ENCODE measurements at places on chromosomes 7 and 10. TPM values are rescaled to one million over a fixed set of nuclear protein-coding genes. Genes with fewer than 3 reads are reported as not detected.

DNA sequence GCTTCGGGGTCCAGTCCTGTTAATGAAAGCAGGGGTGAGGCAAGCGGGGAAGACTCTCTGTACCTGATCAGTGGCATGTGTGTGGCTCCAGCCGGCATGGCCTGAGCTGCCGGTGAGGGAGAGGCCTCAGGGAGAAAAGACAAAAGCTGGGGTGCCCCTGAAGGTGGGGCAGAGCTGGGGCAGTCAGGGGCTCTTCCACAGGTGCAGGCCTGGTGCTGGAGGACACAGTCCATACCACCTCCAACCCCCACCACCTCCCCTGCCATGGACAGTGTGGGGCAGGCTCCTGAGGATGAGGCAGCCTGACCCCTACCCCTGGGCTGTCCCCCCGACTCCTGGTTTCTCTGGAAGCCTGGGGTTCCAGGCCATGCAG is 129.5 kb downstream of the LHPP start:
- no peak for DNase-seq

DNA sequence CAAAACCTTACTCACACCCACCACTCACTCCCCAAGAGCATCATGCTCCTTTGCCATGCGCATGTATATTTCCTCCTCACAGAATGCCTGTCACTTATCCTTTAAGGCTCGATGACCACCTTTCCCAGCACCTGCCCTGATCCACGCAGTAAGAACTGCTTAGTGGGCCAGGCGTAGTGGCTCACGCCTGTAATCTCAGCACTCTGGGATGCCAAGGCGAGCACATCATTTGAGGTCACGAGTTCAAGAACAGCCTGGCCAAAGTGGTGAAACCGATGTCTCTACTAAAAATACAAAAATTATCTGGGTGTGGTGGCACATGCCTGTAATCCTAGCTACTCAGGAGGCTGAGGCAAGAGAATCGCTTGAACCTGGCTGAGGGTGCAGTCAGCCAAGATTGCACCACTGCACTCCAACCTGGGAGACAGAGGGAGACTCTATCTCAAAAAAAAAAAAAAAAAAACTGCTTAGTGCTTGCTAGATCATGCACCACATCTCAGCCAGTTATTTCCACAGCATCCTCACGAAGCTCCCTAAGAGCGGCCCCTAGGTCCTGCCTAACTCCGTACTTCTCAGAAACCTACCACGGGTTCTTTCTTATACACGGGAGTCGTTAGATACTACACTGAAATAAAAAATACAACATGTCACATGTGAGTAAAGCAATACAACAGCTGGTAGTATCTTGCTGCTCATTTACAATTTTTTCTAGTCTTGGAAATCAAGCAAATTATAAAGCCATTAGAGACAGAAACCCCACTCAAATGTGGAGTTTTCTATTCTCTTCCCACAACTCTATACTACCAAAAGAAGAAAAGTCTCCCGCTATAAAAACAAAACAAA is 37.2 kb downstream of the CYTH3 start:
- DNase-seq, result no peak

JAKMIP3 gene
- 0.20 TPM for total RNA-seq

- no peak for DNase-seq
These were observed 17.8 kb upstream of the FOXL3 start for GRCh38 chr7:272108-272615.

GRCh38 chr7:148286150-148286549 is 304.4 kb upstream of the C7orf33 start:
- DNase-seq, result no peak

DNA sequence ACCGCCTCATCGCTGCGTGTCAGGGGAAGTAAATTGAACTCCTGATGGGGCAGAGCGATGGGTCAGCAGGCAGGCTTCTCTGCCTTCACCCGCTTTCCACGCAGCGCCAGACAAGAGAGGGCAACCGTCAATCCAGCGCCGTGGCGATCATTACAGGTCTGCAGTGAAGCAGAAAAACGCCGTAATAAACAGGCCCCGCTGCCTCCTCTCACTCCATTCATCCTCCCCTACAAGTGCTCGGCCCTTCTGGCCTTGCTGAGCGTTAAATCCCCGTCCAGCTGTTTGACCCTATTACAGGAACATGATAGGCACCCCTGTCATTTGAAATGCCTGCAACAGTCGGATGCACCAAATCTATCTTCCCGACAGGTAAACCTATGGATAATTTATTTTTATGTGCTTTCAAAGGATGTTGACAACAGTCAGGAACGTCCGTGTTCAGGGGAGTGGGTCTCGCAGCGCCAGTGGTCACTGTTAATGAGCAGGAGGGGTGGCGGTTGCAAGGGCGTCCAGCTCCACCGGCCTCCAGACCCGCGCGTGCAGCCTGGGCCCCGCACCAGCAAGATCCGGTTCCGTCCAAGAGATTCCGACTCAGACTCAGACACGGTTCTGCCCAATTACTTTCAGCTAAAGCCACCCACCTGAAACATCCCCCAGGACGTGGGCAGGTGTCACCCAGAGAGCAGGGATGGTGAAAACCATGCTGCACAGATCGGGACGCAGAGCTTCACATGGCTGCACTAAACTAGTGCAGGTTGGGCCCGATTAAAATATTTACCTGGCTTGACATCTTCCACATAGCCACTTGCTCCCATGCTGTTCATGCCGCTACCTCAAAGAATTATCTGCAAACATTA is 508.0 kb upstream of the MGMT start:
- DNase-seq, result no peak

GRCh38 chr10:131579251-131580071 is 267.9 kb upstream of the TCERG1L start:
- DNase-seq, result no peak

All from lung microvascular endothelial cell (primary cell).